ENCODE measurements at places on chromosomes 5 and 9.

GRCh38 chr9:126565336-126566128 is 48.2 kb upstream of the LMX1B start:
- DNase-seq: no peak

GRCh38 chr9:12494411-12494810 is 198.8 kb upstream of the TYRP1 start:
- DNase-seq: no peak

GRCh38 chr9:121638399-121638798 is 13.0 kb upstream of the DAB2IP start:
- no peak for DNase-seq

- DNase-seq: no peak
Observed at GRCh38 chr5:125660231-125660895, 762.8 kb upstream of the GRAMD2B start.

GRCh38 chr5:143217065-143217803 is 186.3 kb downstream of the NR3C1 start:
- no peak for DNase-seq

DNA sequence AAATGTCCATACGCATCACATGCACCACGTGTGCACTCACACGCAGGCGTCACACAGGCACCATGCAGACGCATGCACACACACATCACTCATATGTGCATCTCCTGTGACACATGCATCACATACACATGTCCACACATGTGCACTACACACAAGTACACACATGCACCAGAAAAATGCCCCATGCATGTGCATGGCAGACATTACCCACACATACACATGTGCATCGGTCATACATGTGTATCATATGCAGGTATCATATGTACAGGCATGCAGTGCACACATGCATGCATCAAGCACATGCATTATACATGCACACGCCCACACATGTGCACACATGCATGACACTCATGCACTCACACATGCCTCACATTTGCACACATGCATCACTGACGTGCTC is 26.1 kb downstream of the ADAMTS2 start:
- no peak for DNase-seq

DNA sequence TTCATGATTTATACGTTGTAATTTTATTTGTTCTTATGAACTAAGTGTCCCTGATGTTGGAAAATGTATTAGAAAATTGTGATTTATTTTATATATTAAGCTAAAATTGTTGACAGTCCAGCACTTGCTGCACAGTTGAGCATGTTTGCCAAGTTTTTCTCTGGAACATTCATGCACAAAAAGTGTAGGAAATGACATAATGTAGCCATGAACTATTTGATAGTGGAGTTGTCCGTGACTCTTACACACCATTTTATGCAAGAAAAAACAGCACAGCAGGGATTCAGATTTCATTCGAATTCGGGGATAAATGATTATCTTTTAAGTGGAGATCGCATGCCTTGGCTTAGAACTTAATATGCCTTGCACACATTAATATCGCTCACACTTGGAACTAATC is 708.6 kb upstream of the WWC1 start:
- no peak for DNase-seq

- no peak for DNase-seq
Observed at GRCh38 chr9:94181408-94182181, 77.5 kb upstream of the ZNF169 start.

DNA sequence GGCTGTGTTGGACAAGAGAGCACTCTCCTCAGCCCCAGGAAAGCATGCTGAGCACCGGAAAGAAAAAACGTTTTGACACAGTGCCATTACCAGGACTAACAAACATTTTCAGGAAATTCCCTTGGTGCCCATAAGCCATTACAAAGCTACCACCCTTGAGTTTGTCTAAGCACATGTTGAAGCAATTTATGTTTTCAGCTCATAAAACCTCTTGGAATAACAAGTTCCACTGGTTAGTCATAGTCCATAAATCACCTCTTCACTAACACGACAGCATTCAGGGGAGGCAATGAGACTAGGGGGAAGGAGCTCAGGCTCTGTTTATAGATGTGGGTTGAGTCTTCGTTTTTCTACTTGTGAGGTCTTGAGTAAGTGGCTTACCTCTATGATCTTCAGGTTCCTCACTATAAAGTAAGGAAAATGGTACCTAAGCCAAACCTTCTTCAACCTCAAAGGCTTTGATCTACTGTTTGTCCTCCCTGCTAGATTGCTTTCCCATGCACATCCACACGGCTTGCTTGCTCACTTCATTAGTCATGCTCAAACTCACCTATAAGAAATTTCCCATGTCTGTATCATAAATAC is 65.4 kb downstream of the DRD1 start:
- peak; percentile 71 for DNase-seq

GRCh38 chr5:95878417-95879323 is 56.1 kb upstream of the GLRX start:
- DNase-seq: no peak

- DNase-seq: no peak
Observed at GRCh38 chr5:83015676-83016075, 61.5 kb downstream of the TMEM167A start.

- no peak for DNase-seq
Observed at GRCh38 chr9:75964427-75964826, 74.0 kb downstream of the PCSK5 start.

GRCh38 chr9:18185196-18185595 is 288.8 kb upstream of the ADAMTSL1 start:
- no peak for DNase-seq

- no peak for DNase-seq
Observed at GRCh38 chr5:137760294-137760693, 6.1 kb upstream of the HNRNPA0 start.

DNA sequence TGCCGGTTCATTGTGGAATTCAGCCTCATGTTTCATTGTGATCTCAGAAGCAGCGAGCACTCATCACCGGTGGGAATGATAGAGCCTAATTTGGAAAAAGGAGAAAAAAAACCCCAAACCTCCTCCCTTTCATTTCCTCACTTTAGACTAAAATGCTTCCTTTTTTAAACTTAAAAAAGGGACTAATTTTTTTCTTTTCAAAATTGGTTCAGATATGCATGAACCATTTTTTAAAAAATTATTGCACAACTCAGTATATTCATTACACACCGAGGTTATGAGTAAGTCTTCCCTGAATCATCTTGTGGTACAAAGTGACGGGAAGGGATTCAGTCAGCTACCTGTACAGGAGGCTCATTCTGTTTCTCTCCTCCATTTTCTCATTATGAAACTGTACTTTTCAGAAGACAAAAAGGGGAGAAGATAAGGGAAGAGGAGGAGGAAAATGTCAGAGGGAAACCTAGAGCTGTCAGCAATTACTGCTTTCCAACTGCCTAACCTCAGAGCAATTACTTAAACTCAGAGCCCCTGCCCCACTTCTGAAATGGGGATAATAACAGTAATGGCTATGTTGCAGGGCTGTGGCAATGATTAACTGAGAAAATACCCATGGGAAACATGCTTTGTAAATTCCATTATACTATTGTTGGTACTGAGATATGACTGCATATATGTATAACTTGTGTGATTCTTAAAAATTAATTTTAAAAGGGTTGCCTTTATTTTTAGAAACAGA is 24.0 kb downstream of the GALNT10 start:
- DNase-seq: no peak

DNA sequence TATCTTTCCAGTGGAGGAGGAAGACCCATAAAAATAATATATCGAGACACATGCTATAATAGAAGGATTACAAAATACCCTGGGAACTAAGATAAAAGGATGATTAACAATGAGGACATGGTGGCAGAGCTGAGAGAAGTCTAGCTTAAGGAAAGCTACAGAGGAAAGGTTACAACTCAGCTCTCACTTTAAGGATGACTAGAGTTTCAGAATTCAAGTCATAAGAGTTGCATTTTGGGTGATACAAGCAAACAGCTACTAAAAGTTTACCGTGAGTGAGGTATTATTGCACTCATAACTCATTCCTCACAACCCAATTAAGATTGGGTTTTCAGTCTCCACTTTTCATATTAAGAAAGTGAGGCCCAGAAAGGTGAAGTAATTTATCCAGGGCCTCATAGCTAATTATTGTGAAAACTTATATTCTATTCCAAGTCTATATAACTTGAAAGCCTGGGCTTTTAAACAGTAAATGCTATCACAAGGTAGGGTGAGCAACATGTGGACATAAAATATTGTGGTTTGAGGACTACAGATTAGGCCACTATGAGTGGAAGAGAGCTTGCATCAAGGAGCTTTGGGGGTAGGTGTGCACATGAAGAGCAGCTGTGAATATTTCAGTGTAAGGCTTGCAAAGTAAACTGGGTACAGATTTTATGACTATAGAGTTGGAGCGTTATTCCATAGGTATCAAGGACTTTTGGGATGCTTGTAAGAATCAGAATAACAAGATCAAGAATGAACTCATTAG is 28.0 kb downstream of the JAKMIP2 start:
- no peak for DNase-seq

- DNase-seq: no peak
Observed at GRCh38 chr5:145941096-145941447, 4.7 kb downstream of the SH3RF2 start.

- DNase-seq: no peak
Observed at GRCh38 chr9:87595610-87596009, 97.9 kb downstream of the DAPK1 start.

DNA sequence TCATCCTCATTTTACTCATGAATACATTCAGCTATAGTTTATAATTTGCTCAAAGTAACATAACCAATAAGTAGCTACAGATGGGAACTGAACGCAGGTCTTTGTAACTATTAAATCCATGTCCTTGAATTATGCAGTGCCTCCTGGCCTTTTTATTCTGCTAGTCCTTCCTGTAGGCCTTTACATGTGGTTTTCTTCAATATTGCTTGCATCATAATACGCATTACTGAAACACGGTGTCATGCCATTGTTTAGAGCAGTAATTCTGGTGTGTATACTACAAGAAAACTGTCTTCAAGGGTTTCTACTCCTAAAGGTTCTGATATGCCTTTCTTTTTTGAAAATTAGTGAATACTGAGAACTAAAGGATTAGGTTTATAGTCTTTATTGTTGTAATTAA is 20.7 kb downstream of the CWC27 start:
- DNase-seq: no peak

DNA sequence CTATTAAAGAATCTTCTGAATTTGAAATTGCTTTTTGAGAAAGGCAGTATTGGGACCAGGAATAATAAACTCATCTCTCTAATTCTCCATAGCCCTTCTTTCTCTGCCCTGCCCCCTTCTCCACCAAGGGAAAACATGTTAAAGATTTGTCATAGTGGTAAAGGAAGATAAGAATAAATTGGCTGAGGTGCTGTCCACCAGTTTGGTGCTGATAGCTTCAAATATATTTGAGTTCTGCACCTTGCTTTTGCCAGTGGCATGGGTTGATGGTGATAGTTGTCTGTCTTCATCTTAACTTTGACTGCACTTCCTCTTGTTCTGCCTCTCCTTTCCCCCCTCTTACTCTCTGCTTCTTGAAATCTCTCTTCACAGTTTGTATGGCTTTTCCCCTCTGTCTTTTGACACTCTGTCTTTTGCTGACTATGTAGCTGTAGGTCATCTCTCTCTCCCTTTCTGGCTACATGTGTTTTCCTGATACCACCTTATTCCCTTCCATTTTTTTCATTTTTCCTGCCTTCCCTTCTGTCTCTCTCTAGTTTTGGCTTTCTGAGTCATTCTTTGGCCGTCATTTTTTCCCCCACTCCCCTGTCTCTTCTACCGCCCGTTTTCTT is 56.6 kb downstream of the NDUFS4 start:
- DNase-seq: no peak

- DNase-seq: peak; percentile 10
Observed at GRCh38 chr9:3848445-3849114, 322.8 kb upstream of the RFX3 start.

DNA sequence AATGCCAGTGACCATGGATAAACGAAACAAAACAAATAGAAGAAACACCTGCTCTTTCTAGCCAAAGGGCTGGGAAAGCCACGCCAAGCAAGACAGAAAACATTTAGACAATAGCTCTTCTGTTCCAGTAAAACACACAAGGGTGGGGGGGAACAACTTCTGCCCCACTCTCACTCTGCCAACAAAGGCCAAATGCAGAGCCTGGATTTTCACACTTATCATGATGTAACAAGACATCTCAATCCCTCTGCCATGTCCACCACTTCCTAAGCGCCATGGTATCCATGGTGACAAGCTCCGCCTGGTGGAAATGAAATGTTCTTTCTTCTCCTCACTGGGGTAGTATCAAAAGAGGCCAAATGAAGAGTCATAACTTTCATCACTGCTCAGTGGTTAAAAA is 60.6 kb downstream of the DRD1 start:
- no peak for DNase-seq

DNA sequence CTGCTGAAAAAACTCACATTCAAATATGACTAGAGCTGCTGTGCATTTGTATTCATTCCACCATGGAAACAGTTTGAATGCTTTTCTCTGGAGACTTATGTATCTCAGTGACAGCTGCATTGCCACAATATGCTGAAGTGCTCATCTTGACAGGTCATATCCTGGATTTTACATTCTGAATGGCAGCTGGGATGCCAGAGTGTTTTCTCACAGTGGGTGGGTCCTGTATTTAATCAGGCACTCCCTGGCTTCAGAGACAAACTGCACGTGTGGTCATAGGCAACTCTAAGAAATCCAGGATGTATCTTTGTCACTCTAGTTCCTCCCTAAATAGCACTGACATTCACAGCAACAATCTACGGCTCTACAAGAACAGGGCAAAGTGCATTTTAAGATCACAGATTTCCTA is 75.6 kb downstream of the ST8SIA4 start:
- DNase-seq: no peak

Measured in HEK293T (cell line).